ENCODE measurements at places on chromosomes 1 and 21. TPM values are rescaled to one million over a fixed set of nuclear protein-coding genes. Genes with fewer than 3 reads are reported as not detected.

GRCh38 chr21:44618504-44618903 lies 6.6 kb downstream of the KRTAP10-8 start:
- H3K4me3 ChIP-seq: no peak overlapping the region
- H3K27me3 ChIP-seq: peaks cover 9% of the 10 kb centered on the region
- DNase-seq: no peak
- H3K27ac ChIP-seq: no peak overlapping the region

DNA sequence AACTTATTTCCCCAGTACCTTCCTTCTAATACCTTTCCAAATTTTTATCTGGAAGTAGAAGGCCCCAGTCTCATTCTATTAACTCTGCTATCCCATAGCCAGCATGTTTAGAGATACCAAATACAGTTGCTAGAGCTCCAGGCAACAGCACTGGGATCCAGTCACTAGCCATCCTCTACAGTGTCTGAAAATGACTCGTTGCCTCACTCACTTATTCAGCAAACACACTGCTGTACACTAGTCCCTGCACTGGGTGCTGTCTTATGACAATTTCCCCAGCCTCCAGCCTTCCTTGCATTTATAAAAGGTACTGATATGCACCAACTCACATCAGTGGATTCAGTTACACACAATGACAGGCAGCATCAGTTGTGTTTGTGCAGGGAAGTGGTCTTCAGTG lies 179.0 kb downstream of the DSCAM start:
- no peaks in the 10 kb centered on the region for H3K27me3 ChIP-seq
- no peaks in the 10 kb centered on the region for H3K36me3 ChIP-seq
- no peak overlapping the region for H3K4me3 ChIP-seq
- no peak overlapping the region for H3K27ac ChIP-seq
- peaks cover 2% of the 10 kb centered on the region for H3K4me1 ChIP-seq

DNA sequence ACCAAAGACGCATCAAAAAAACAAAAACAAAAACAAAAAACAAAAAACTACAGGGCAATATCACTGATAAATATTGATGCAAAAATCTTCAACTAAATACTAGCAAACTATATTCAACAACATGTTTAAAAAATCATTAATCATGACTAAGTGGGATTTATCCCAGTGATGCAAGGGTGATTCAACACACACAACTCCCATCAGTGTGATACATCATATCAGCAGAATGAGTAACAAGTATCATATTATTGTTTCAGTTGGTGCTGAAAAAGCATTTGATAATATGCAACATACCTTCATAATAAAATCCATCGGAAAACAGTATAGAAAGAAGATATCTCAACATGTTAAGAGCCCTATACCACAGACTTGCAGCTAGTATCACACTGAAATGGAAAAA lies 953.0 kb downstream of the AMY1C start:
- no peaks in the 10 kb centered on the region for H3K27me3 ChIP-seq
- H3K36me3 ChIP-seq: no peaks in the 10 kb centered on the region
- no peaks in the 10 kb centered on the region for H3K4me1 ChIP-seq
- H3K27ac ChIP-seq: no peak overlapping the region

- H3K27me3 ChIP-seq: no peaks in the 10 kb centered on the region
- H3K4me1 ChIP-seq: no peaks in the 10 kb centered on the region
- no peak overlapping the region for H3K27ac ChIP-seq
- peaks cover under 1% of the 10 kb centered on the region for H3K36me3 ChIP-seq
- no peak overlapping the region for H3K4me3 ChIP-seq
These were observed 19.2 kb upstream of the SLC44A5 start for GRCh38 chr1:75630004-75630594.

- no peaks in the 10 kb centered on the region for H3K27me3 ChIP-seq
- no peak for DNase-seq
- H3K36me3 ChIP-seq: no peaks in the 10 kb centered on the region
- H3K4me1 ChIP-seq: no peaks in the 10 kb centered on the region
These were observed 502.3 kb downstream of the NUF2 start for GRCh38 chr1:163824006-163824405.

GRCh38 chr1:231058416-231059109 lies 18.5 kb upstream of the FAM89A start:
- H3K4me1 ChIP-seq: no peaks in the 10 kb centered on the region
- no peak overlapping the region for H3K4me3 ChIP-seq
- no peak for DNase-seq
- peaks cover 1% of the 10 kb centered on the region for H3K27me3 ChIP-seq
- H3K36me3 ChIP-seq: no peaks in the 10 kb centered on the region

DNA sequence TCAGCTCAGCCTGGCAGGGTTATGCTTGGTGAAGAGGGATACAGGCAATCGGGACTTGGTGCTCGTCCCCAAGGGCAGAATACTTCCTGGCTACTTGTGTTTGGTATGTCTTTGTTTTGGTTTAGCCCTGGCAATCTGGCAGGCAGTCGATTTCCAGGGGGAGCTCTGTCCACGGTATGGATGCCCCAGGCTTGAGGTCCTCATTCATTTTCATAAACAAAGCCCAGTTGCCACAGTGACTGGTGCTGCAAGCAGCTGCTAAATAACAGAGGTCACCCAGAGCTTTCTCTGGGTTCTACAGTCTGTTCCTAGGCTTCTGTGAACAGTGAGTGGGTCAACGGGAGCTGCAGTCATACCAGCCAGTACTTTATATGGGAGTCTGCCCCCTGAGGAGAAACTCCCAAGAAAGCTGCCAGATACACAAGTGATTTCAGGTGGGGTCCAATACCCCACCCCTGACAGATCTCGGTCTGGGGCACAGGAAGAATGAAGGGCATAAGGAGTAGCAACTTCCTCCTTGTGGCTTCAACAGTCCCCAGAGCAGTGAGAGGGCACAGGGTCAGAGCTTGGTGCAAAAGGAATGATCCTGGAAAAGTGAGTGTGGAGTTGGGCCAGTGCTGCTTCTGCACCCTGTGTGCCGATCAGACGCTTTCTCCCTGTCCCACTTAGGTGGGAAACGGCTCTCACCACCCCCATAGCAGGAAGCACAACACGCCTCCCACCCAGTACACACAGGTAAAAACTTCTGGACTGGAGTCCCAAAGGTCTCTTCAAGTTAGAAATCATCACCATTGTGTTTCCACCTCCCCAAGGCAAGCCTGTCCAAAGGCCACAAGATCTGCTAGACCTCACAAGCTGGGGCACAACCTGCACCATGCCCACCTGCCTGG lies 55.5 kb downstream of the TGFBR3 start:
- H3K27ac ChIP-seq: no peak overlapping the region
- H3K36me3 ChIP-seq: no peaks in the 10 kb centered on the region
- H3K4me3 ChIP-seq: no peak overlapping the region
- no peaks in the 10 kb centered on the region for H3K4me1 ChIP-seq
- DNase-seq: no peak
- no peaks in the 10 kb centered on the region for H3K27me3 ChIP-seq

- no peak for DNase-seq
- no peak overlapping the region for H3K4me3 ChIP-seq
- peaks cover 3% of the 10 kb centered on the region for H3K4me1 ChIP-seq
- H3K36me3 ChIP-seq: no peaks in the 10 kb centered on the region
These were observed 76.3 kb upstream of the TIAM1 start for GRCh38 chr21:31420354-31420753.

DNA sequence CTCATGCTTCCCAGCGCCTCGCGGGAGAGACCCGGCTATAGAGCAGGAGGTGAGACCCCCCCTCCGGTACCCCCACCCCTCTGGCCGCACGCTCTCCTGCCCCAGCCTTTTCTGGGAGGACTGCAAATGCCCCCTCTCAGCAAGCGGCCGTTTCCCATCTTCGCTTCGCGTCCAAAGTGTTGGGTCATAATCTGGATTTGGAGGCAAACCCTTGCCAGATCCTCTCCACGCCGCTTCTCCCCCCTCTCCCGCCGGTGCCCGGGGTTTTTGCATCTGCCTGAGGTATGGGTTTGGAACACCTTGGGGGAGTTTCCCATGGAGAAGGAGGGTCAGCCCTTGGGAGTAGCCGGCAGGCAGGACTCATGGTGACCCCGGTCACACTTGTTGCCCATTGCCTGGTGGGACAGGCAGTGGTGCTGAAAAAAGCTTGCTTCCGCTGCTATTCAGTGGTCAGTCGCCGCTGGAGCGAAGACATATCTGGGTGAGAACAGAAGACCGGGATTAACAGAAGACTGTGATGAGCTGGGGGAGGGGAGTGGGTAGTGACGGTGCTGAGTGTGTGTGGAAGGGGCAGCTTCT lies 935 bp downstream of the KCNK2 start:
- peaks cover 11% of the 10 kb centered on the region for H3K27me3 ChIP-seq
- H3K4me1 ChIP-seq: no peaks in the 10 kb centered on the region
- peak; percentile 23 for DNase-seq

DNA sequence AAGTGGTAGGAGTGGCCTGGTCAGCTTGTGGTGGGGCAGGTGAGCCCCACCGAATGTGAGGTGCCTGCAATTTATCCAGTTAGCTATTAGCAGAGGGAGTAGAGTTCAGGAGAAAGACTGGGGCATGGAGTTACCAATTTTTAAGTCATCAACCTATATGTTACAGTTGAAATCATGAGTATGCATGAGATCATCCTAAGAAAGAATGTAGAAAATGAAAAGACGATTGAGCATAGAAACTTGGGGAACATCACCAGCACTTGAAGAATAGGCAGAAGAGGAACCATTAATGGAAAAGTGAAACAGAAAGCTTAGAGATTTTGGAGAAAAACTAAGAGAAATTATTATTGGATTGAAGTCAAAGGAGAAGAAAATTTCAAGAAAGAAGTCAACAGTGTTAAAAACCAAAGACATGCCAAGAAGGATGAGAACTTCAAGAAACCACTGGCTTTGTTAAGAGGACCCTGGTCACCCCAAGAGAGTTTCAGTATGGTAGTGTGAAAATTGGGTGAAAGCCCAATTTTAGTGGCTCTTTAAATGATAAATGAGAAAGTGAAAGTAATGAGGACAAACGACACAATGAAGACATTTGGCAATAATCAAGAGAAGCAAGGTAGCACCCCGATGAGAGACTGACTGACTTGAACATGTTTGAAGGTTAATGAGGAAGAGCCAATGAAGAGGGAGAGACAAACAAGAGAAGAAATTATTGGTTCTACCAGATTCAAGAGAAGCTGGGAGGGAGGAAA lies 36.7 kb downstream of the DNASE2B start:
- no peaks in the 10 kb centered on the region for H3K27me3 ChIP-seq
- no peaks in the 10 kb centered on the region for H3K36me3 ChIP-seq
- no peak overlapping the region for H3K27ac ChIP-seq
- no peak for DNase-seq
- peaks cover 5% of the 10 kb centered on the region for H3K4me1 ChIP-seq

- H3K4me1 ChIP-seq: no peaks in the 10 kb centered on the region
- no peaks in the 10 kb centered on the region for H3K27me3 ChIP-seq
These were observed 19.9 kb downstream of the PLA2G4A start for GRCh38 chr1:186848509-186849130.

- no peak overlapping the region for H3K4me3 ChIP-seq
- H3K36me3 ChIP-seq: no peaks in the 10 kb centered on the region
- H3K4me1 ChIP-seq: peaks cover 6% of the 10 kb centered on the region
- H3K27ac ChIP-seq: no peak overlapping the region
- peak; percentile 13 for DNase-seq
- H3K27me3 ChIP-seq: peaks cover 7% of the 10 kb centered on the region
These were observed 11.9 kb upstream of the COL18A1 start for GRCh38 chr21:45393021-45393420.

DNA sequence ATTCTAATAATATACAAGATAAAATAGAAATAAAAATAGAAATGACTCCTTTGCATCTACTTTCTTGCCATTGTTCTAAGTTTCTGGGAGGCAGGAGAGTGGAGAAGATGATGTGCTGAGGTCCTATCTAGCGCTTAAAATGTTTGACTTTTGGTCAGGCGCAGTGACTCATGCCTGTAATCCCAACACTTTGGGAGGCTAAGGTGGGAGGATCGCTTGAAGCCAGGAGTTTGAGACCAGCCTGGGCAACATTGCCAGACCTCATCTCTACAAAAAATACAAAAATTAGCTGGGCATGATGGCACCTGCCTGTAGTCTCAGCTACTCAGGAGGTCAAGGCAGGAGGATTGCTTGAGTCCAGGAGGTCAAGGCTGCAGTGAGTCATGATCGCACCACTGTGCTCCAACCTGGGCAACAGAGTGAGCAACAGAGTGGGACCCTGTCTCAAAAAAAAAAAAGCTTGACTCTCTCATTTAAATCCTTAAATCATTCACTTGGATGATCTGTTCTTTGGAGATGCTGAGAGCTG lies 24.2 kb upstream of the SLC45A1 start:
- H3K27me3 ChIP-seq: peaks cover 3% of the 10 kb centered on the region
- no peak for DNase-seq
- no peaks in the 10 kb centered on the region for H3K36me3 ChIP-seq
- H3K27ac ChIP-seq: no peak overlapping the region

- H3K36me3 ChIP-seq: peaks cover 4% of the 10 kb centered on the region
- H3K4me3 ChIP-seq: peak overlapping the region; percentile 12
These were observed 3.5 kb downstream of the RO60 start for GRCh38 chr1:193062698-193063463.

GRCh38 chr1:200260597-200261335 lies 149.1 kb downstream of the ZNF281 start:
- H3K4me1 ChIP-seq: no peaks in the 10 kb centered on the region
- no peak overlapping the region for H3K27ac ChIP-seq
- DNase-seq: no peak

DNA sequence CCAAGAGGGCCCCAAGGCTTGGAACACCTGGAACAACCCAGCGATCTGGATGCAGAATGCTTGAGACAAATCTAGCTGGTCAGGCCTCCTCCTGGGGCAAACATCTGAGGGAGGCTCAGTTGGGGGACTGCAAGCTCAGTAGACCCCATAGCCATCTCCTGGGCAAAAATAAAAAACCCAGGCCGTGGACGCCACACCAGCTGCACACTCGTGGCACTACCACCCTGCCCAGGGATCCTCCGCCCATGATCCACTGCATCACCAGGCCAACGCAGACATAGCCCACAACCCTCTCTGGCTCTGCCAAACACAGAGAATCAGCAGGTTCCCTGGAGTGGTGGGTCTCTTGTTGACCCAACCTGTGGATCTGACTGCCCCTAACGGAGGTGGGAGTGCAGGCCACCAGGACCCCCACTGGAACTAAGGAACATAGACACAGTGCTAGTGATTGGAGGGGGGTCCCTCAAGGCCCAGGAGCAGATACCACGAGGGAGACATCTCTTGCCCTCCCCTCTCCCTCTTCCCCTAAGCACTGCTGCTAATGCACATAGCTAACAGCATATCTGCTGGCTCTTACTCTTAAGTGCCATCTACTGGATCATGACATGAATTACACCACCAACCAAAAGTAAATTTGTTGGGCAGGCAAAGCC lies 147.2 kb downstream of the CHD1L start:
- no peak overlapping the region for H3K4me3 ChIP-seq
- H3K27ac ChIP-seq: no peak overlapping the region
- DNase-seq: no peak
- no peaks in the 10 kb centered on the region for H3K36me3 ChIP-seq
- H3K4me1 ChIP-seq: no peaks in the 10 kb centered on the region

DNA sequence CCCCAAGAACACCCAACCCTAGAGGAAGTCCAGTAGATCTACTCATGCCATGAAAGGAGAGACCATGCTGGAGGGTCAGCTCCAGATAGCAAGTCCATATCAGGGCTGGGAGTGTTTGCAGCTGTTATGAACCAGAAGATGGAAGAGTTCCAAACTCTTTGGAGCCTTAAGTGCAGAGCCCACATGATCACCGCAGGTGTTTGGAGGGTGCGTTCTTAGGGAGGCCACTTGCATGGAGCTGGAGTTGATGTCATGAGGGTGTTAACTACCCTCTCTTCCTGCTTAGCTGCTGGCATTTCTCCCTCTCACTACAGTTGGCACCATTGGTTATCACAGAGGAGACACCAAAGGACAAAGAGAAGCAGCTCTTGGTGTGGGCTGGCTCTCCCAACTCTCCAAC lies 616.9 kb downstream of the AJAP1 start:
- peaks cover 2% of the 10 kb centered on the region for H3K27me3 ChIP-seq
- no peak overlapping the region for H3K27ac ChIP-seq
- no peak overlapping the region for H3K4me3 ChIP-seq
- H3K4me1 ChIP-seq: no peaks in the 10 kb centered on the region
- no peak for DNase-seq

The NR1I3 gene
- total RNA-seq: not detected

The ADCY10 gene
- 0.07 TPM for total RNA-seq

The B3GALT2 gene
- total RNA-seq: 64.6 TPM

The HUNK gene
- total RNA-seq: 12.2 TPM

The FOXO6 gene
- 11.7 TPM for total RNA-seq

Measured in glutamatergic neuron (in vitro differentiated cells).